GM12891 (cell line): ENCODE measurements at places on chromosomes 3 and 15.

- DNase-seq, result peak; percentile 10
Observed at GRCh38 chr3:131174752-131175151, 148.1 kb downstream of the NEK11 start.

- no peak for DNase-seq
Observed at GRCh38 chr3:72482589-72483321, 365.5 kb downstream of the SHQ1 start.

DNA sequence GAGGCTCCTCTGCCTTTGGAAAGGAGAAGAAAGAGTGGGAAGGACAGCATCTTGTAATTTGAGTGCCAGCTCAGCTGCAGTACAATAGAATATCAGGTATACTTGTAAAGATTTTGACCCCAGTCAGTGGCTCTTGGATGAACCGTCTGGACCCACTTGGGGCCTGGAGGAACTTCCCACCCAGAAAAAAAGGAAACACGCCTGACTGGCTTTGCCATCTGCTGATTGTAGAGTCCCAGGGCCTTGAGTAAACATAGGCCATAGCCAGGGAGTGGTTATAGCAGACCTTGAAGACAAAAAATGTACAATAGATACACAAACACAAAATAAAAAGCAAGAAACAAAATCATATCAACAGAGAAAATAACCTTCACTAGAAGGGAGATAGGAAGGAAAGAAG lies 112.1 kb downstream of the GOLIM4 start:
- no peak for DNase-seq

GRCh38 chr3:143885780-143886427 lies 37.6 kb upstream of the SLC9A9 start:
- DNase-seq, result peak; percentile 6

DNA sequence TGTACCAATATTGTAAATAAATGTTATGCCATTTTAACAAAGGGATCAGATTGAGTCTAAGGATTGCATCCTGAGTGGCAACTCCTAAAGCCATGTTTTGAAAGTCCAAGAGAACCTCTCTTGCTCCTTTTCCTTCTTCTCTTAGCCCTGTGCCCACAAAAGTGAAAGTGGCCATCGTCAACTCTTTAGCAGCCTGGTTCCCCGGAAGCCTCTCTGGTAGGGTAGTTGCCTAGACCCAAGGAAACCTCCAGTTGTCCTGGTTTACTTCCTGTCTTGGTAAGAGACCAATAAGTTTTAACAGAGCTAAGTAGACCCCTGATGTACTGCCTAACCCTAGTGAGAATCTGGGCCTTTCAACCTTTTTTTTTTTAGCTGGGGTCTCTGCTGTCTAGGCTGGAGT lies 10.2 kb upstream of the ITPKA start:
- DNase-seq, result no peak

GRCh38 chr3:54079314-54079713 lies 43.0 kb upstream of the CACNA2D3 start:
- no peak for DNase-seq

DNA sequence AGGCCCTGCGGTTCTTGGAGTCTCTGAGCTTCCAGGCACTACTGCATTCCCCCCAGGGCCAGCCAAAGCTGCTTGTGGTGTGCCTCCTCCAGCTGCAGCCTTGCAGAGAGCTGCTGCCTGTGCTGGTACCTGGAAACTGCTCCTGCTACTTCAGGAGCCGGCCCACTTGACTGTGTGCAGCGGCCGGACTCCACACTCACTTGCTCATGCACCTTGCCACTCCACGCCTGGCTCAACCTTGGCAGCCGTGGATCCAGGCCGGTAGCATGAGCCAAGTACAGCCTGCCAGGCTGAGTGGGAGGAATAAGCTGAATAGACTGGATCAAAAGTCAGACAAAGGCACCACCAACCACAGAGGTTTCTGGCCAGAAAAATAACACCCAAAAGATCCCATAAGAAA lies 169.7 kb downstream of the TJP1 start:
- no peak for DNase-seq

DNA sequence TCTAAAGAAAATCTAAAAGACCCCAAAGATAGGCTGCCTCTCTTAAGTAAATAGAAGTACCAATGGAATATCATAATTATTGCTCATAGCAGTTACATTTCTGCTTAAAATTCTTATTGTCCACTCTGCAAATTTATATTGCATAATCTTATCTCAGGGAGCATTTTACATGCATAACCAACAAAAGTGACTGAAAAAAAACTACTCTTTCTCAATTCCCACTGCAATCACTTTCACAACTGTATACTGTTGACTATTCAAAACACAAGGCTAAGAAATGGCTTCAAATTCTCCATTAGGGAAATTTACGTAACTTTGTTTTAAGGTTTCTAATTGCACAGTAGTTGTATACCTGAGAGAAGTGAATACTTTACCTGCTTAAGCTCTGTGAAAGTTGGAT lies 56.3 kb downstream of the HMG20A start:
- DNase-seq, result no peak

- DNase-seq, result no peak
Observed at GRCh38 chr15:25481208-25481859, 42.5 kb upstream of the UBE3A start.

DNA sequence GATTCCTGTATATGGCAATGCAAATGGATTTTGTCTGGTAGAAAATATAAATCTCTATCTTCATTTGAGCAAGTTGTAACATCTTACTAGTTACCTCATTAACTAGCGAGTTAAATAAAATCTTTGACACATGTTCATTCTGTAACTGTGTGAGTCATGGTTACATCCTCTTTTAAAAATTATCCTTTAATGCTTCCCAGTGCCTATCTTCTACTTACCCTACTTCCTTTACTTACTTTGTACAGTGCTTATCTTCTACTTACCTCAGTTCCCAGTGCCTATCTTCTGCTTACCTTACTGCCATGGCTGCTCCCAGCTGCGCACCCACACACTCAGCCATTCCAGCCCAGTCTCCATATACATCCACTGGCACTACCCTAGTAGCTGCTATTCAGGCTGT lies 71.9 kb upstream of the GOLGA8B start:
- DNase-seq, result no peak

GRCh38 chr3:15977090-15977489 lies 179.3 kb upstream of the ANKRD28 start:
- no peak for DNase-seq

GRCh38 chr3:111846039-111846438 lies 13.0 kb upstream of the PHLDB2 start:
- no peak for DNase-seq

DNA sequence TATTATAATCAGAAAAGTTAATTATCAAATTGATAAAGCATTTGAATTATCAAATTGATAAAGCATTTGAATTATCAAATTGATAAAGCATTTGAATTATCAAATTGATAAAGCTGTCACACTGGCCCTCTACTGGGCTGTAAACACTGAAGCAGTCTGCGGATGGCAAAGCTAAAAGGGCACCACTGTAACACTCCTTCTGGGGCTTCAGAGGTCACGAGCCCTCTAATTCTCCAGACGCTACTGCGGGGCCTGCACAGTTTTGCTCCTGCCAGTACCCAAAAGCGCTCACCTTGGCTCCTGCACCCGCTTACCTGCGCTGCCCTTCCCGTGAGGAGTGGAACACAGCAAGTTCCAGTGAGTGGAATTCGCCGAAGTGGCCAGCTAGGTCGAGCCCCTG lies 409.0 kb upstream of the KCNMB2 start:
- no peak for DNase-seq

GRCh38 chr15:50873935-50874361 lies 34.5 kb upstream of the AP4E1 start:
- DNase-seq, result no peak
